ENCODE measurements at places on chromosomes 3 and 15. TPM values are rescaled to one million over a fixed set of nuclear protein-coding genes. Genes with fewer than 3 reads are reported as not detected.

- ATAC-seq = no peak
Observed at GRCh38 chr15:73754461-73754860, 1.3 kb upstream of the INSYN1 start.

- ATAC-seq = no peak
Observed at GRCh38 chr15:36400936-36401585, 178.4 kb upstream of the CDIN1 start.

- no peak for ATAC-seq
Observed at GRCh38 chr3:64058566-64058965, 35.3 kb upstream of the PSMD6 start.

DNA sequence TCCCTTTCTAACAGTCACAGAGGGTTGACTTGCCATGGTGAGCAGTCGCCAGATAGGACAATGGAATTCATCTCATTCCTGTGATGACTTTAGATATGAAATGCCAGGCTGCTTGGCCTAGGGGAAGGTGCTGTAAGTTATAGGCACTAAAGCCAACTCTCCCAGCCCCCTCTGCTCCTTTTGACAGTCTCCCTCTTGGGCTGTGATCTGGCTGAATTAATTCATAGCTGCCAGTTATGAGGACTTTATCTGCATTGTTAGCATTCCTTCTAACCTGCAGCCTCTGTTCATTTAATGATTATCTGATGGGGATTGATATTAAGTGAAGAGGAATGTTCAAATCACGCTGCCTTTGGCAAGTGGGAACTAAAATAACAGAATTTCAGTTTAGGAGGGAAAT, 427.1 kb upstream of the RASGRP1 start:
- ATAC-seq = no peak

Gene OSTN
- not detected for total RNA-seq

Gene CMTM8
- total RNA-seq = 7.2 TPM

Gene ROBO2
- not detected for total RNA-seq

GRCh38 chr3:187044867-187045552, 94.3 kb downstream of the RPL39L start:
- ATAC-seq = no peak

Gene THPO
- not detected for total RNA-seq

Gene CLRN1
- not detected for total RNA-seq

DNA sequence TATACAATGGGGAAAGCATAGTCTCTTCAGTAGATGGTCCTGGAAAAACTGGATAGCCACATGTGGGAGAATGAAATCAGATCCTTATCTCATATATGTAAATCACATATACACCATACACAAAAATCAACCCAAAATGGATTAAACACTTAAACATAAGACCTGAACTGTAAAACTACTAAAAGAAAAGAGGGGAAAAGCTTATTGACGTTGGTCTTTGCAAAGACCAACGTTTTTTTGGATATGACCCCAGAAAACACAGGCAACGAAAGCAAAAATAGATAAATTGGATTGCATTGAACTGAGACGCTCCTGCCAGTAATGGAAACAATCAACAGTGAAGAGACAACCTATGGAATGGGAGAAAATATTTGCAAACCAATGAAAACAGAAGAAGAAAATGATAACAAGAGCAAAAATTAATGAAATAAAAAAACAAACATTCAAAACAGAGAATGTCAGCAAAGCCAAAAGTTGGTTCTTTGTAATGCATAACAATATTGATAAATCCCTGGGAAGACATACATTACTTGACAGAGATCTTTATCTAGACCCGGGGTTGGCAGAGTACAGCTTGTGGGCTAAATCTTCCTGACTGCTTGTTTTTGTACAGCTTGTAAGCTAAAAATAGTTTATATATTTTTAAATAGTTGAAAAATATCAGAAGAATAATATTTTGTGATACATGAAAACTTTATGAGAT, 86.9 kb downstream of the NEO1 start:
- ATAC-seq = no peak

Gene TMEM39A
- total RNA-seq = 48.1 TPM

Gene UNC13C
- not detected for total RNA-seq

- ATAC-seq = no peak
Observed at GRCh38 chr3:178880274-178880673, 191.3 kb downstream of the ZMAT3 start.

Gene MORC1
- not detected for total RNA-seq

- peak; percentile 86 for ATAC-seq
Observed at GRCh38 chr3:183636221-183637105, 1.0 kb downstream of the KLHL24 start.

Gene AGBL1
- not detected for total RNA-seq

DNA sequence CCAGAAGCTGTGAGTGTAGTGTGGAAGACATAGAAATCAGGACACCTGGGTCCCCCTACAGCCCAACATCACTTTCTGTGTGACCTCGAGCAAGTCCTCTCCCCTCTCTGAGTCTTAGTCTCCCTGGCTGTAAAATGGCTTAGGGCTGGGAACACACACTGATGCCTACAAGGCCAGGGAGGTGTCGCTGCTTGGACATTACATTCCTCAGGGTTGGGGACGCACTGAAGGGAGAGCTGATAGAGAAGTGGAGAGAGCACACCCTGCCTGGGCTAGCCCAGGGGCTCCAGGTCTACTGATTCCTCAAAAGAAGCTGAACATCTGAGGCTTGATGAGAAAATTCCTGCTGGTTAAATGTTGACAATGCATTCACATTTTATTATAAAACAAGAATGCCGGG, 6.3 kb upstream of the ALAS1 start:
- ATAC-seq = no peak

DNA sequence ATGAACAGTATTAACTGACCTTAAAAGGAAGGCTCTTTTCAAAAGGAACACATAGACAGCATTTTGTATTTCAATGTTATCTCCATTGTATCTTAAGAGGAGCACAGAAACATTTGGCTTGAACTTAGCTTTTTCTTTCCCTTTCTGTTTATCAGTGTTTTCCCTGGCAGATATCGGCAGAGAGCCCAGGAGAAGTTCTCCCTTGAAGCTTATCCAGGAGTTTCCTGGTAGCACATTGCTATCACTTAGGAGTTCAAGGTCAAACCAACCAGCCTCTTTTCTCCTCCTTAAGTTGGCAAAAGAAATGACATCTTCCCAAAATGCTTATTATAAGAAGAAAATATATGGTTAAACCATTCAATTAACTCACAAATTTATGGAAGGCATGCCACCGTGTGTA, 344.6 kb upstream of the UBE2E2 start:
- no peak for ATAC-seq

- no peak for ATAC-seq
Observed at GRCh38 chr3:77381431-77381830, 341.5 kb downstream of the ROBO2 start.

DNA sequence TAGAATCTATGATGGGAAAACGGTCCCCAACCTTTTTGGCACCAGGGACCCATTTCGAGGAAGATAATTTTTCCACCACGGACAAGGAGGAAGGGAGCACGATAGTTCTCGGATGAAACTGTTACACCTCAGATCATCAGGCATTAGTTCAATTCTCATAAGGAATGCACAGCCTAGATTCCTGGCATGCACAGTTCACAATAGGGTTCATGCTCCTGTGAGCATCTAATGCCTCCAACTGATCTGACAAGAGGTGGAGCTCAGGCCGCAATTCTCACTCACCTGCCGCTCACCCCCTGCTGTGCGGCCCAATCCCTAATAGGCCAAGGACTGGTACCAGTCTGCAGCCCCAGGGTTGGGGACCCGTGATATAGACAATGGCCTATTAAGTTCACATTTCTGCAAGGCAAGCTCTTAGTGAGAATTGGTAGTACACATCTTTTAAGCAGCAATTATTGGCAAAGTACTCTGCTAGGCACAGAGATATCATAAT, 26.5 kb downstream of the CD200R1 start:
- no peak for ATAC-seq

Gene SLC30A4
- 2.1 TPM for total RNA-seq

DNA sequence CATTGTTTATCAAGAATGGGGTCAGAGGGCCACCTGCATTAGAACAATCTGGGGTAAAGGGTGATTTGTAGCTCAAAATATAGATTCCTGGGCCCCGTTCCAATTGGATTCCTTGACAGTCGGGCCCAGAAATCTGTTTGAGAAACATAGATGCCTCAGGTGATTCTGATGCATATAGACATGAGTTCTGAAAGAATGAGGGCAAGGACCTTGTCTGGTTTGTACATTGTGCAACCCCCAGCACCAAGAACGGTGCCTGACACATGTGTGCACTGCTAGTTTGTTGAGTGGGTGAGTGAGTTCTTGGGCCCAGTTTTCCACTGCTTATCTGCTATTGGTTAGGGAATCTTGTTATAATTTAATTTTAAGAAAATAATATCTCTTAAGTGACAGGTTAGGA, 16.6 kb downstream of the CRYBG3 start:
- no peak for ATAC-seq

- peak; percentile 90 for ATAC-seq
Observed at GRCh38 chr3:49813497-49814174, at the start of gene UBA7. Gene UBA7 (minus strand): TSS chr3:49813953. CDS start chr3:49813787, 166 bp downstream.

Gene ADAMTS7
- total RNA-seq = 4.4 TPM

Gene ATP13A5
- not detected for total RNA-seq

Gene CFAP44
- 8.3 TPM for total RNA-seq

- no peak for ATAC-seq
Observed at GRCh38 chr3:142857056-142857455, 31.8 kb downstream of the PCOLCE2 start.

GRCh38 chr3:105811518-105812193, 57.2 kb downstream of the CBLB start:
- ATAC-seq = no peak

- ATAC-seq = no peak
Observed at GRCh38 chr3:114718071-114718897, 424.5 kb downstream of the TIGIT start.

Gene SCAANT1
- total RNA-seq = 2.4 TPM

Gene CLSTN2
- 0.08 TPM for total RNA-seq

GRCh38 chr3:184375747-184376461, 2.1 kb downstream of the THPO start:
- ATAC-seq = no peak

GRCh38 chr3:36688815-36689214, 75.5 kb downstream of the DCLK3 start:
- ATAC-seq = no peak

DNA sequence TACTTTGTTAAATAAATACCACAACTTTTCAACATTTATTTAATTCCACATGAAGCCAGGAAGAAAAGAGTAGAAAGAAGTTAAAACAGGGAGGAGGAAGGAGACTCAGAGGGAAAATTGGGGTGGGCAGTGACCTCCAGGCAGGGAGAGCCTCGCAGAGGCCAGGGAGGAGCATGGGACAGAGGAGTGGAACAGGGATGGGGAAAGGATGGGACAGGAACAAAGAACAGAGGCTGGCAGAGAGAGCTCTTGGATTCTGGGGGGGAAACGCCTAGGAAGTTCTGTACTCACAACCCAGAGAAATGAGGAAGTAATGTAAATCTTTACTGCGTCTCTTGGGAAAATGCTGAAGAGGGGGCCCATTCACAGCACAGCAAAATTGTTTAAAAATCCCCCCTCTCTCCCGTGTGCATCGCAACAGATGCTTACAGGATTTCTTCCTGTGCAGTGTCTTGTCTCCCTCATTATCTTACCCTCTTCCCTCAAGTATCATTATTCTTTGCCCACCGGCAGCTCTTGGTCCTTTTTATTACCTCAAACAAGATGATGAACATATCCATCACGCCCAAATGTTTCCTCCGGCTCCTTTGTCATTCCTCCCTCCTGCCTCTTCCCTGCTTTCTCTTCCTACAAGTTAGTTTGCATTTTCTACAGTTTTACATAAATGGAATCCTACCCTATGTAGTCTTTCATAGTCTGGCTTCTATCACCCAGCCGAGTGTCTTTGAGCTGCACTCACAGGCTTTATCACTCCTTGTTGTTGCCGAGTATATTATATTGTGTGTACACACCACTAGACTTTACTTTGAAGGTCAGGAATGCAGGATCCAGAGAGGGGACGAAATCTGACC, 65.5 kb downstream of the ARHGAP31 start:
- ATAC-seq = no peak

DNA sequence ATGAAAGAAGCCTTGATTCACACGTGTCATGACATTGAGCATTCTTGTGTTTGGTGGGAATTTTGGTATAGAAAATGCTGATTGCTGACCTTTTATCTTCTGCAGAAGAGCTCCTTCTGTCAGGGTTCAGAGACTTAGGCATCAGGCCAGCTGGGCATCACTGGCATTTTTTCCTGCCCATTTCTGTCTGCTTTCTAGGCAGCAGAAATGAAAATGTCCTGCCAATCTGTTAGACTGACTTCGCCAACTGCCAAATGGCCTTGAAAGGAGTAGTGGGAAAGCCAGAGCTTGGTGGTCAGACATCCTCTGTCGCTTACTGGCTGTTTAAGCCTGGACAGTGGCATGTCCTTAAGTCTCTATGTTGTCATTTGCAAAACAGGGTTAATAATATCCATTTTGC, 57.4 kb downstream of the EEFSEC start:
- ATAC-seq = no peak

DNA sequence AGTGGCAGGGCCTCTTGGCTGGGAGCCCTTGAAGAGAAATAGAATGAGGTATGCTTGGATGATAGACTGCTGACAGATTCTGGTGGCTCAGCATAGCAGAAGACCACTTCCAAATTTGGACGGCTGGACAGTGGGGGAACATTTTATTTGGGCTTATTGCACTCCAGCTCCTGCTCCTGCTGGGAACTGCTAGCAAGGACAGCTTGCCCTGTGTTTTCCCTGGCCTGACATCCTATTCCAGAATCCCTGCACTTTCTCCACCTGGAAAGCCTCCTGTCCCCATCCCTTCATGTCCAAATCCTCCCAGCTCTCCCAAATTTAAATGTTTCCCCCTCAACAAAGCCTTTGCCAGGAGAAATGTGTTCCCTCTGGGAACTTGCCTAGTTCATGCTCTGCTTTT, 9.8 kb upstream of the COLQ start:
- ATAC-seq = no peak

- no peak for ATAC-seq
Observed at GRCh38 chr3:123202451-123202850, 708 bp downstream of the SEC22A start.

DNA sequence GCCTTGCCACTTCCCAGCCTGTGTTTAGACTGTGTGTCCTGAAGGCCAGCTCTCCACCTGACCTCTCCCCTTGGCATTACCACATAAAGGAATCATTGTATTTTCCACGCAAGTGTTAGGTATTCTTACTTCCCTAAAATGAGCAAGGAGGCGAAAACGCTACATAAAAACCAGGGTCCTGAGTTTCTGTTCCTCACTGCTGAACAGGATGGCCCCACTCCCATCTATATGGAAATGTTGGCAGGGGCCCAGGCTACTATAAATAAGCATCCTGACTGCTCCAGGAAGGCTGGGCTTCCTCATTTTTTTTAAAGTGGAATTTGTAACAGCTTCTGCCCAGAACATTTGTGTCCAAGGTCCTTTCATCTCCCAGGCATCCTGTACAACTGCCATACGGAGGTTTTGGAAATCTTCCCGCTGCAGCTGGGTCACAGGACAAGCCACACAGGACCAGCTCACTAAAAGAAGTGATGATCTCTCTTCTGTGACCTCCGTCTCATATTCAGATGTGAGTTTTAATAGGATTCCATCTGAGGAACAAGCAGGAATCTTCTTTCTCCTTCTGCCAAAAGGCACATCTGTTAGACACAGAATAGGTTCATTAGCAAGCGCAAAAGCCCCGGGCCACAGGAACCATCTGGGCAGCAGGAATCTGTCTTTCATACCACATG, 56.4 kb upstream of the LIMD1 start:
- ATAC-seq = no peak
